ENCODE measurements at places on chromosomes 3 and 15.

- no peak for DNase-seq
These were observed 38.5 kb upstream of the DNAJC13 start for GRCh38 chr3:132378846-132379245.

GRCh38 chr15:38377636-38378035, 76.3 kb upstream of the FAM98B start:
- DNase-seq: no peak

- no peak for DNase-seq
These were observed 3.6 kb downstream of the PLIN1 start for GRCh38 chr15:89675606-89676005.

GRCh38 chr3:122941228-122942206, 86.0 kb downstream of the SEMA5B start:
- no peak for DNase-seq

DNA sequence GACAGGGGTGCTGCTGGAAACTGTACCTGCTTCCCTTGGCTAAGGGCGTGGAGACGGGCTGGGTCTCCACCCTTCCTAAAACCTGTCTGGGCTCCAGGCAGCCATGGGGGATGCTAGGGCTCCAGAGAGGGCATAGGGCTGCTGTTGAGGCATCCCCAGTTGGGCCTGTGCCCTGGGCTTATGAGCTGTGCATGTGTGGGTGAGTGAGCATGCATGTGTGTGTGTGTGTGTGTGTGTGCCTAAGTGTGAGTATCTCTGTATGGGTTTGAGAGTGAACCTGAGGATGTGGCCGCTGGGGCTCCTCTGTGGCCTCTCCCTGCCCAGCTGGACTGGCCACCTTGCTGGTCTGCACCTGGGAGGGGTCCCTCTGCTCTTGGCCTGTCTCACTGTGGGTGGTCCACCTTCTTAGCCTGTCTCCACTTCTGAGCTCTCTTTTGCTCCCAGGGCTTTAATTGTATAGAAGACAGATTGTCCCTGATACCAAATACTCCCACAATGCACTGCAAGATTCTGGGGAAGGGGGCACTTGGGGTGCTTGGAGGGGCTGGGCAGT, 11.9 kb upstream of the TMEM115 start:
- peak; percentile 55 for DNase-seq

GRCh38 chr15:25240461-25241021, 198.3 kb downstream of the UBE3A start:
- no peak for DNase-seq

- DNase-seq: peak; percentile 14
These were observed 146.1 kb upstream of the TPM1 start for GRCh38 chr15:62896380-62896866.

DNA sequence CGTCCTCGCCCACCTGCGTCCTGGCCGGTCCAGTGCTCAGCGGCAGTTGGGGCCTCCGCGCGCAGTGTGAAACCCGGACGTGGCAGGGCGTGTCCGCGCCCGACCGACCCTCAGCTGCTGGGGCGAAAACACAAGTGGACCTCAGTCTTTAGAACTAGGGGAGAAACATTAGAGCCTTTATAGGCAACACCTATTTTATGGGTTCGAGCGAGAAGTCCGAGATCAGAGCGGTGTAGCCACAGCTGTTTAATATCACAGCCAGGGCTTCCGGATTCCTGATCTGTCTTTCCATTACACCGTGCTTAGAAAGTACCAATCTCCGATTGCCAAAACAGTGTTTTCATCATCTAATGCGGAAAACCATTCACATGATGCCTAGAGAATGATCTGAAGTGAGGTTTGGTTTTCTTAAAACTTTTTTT, 506 bp downstream of the RAD51 start:
- peak; percentile 47 for DNase-seq

DNA sequence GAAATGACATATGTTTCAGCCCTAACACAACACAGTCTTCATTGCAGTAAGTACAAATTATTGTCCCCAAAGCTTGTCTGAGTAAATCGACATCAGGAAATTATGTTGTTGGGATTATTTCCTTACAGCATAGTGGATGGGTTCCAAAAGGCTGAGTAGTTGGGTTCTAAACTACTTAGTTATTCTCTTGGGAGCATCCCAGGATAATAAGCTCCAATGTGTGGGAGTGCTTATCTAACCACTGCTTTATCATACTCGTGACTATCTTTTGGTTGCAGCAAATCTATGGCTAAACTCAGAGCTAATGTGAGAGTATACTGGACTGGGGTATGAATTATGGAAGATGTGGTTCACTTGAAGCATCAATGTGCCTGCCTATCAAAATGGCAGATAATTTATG, 128.5 kb downstream of the RBMS3 start:
- no peak for DNase-seq

- no peak for DNase-seq
These were observed 10.6 kb upstream of the CHD2 start for GRCh38 chr15:92889390-92890107.

DNA sequence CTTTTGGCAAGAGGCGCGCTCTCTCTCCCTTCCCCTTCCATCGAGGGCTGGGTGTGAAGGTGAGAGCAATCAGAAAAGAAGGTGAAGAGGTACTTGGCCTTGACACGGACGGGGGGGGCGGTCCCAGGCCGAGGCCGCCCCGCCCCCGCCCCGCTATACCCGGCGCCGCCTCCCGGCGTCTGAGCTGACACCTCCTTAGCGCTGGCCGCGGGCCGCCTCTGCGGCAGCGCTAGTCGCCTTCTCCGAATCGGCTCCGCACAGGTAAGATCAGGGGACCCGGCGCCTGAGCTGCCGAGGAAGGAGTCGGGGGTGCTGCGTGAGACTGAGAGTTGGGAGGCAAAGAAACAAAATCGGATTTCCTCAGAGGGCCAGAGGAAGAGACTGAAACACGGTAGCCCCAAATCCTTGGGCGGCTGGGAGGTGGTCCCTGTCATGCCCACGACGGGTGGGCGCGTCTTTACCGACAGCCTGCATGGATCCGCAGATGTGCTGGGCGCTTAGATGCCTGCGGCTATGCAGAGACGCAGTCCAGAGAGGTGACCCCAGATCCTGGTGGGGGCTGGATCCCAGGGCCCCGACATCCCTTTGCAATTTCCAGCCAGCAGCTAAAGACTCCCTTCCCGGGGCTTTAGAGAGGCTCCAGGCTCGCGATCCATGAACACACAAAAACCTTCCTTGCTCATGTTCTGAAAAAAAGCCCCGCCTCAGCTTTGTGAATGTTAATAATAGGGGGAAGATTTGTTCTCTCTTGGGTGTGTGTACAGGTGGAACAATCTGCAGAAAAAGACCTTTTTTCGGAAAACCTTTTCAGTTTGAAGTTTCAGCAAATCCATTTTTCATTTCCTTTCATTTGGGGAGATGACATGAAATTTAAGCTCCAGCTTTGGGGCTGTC, at the start of gene ENTPD3:
ENTPD3 (plus strand) TSS at position 184 of the 894 bp plus-strand sequence. CDS start 874 bp downstream, outside the sequence.
- DNase-seq: peak; percentile 62

DNA sequence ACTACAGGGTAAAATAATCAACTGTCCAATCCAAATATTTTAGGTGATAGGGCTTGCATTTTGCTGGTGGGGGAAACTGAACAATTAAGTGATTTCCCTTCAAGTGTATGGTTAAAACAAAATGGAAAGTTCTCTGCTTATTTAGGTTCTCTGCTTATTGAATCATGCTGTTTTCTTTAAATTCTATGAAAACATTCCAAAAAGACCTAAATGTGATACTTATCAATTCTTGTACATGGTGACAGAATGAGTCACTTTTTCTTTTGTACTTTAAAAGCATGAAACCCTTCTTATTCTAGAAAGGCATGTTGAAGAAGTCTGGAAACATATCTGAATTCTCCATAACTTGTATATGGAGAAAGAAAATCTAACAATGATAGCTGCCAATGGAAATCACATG, 192.6 kb downstream of the FMN1 start:
- no peak for DNase-seq

DNA sequence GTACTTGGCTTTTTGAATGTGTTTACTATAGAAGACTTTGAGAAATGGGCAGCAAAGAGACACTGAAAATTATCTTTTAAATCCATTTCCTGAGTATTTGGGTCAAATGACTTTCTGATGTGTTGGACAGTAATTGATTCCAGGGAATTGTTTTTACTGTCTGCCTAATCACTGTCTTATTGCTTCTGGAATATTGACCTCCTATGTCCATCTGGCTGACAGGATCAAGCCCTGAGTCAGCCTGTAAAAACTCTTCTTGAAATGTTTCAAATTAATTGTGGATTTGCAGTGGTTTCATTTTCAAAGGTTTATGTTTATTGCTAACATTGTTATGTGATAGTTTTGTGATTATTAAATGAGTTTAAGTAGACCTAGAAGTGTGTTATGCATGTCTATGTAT, 50.6 kb upstream of the MLF1 start:
- no peak for DNase-seq

GRCh38 chr15:43186003-43186353, 775 bp downstream of the CCNDBP1 start:
- no peak for DNase-seq

DNA sequence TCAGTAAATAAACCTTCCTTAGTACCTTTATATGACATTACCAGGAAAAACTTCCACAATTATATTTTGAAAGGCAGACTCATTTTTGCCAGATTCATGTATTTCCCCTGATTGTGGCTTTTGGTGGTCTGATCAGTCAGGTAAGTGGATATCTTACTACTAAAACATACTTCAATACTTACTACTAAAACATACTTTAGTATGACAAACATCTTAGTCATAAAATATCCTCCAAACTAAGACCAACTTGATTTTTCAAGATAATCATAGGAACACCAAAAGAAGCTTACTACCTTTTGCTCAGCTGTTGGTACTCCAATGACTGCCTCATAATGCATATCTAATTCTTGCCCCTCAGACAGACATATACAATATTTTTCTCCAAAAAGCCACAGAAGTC, 9.3 kb downstream of the TJP1 start:
- no peak for DNase-seq

DNA sequence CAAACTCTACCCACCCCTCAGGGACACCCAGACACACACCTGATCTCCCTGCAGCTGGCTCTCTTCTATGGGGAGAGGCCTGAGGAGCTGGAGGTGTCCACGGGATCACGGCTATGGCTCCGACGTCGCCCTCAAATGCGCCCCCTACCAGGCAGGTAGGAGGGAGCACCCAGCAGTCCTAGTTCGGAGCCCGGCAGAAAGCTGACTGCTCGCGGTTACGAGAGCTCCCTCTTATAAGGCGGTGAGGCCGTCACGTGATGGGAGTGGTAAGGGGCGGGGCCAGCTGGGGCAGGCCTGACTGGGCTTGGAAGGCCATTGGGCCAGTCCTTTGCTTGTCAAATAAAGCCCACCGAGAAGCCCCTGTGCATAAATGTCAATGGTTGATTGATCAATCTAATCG, at the start of gene PRR20G:
PRR20G (minus strand) TSS at position 207 of the 400 bp plus-strand sequence. CDS start 681 bp downstream, outside the sequence.
- DNase-seq: no peak

GRCh38 chr15:63254991-63255390, 22.4 kb upstream of the APH1B start:
- no peak for DNase-seq

DNA sequence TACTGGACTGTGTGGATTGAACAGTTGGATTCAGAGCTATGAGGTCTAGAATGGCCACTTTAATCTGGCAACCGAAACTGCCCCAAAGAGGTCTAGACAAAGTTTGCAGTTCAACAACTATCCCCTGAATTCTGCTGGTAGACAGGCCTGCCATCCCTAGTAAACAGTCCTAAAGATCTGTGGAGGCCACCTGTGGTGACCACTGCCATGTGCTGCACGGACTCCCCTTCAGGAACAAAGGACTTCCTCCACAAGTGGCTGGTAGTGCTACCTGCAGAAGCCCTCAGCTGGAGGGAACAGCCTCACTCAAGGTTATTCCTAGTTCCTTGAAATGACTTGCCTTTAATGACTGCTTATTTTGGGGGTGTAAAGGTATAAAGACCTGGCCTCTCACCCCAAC, 6.1 kb downstream of the TNFAIP8L3 start:
- no peak for DNase-seq

DNA sequence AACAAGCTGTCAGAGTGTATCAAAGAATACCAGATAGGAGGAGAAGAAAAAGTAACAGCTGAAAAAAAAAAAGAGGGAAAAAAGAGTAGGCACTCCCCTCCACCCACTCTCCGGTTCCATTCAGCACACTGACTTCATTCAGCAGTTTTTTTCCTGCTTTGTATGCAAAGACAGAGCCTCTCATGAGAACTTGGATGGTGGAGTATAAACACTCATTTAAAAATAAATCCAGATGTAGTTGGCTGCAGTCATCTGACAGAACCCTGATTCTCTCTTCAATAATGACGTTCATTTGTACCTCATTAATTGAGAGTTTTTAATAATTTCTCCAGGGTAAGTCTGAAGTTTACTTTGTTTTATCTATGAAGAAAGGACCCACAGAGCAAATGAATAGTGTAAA, 81.0 kb downstream of the TMEM108 start:
- peak; percentile 51 for DNase-seq

DNA sequence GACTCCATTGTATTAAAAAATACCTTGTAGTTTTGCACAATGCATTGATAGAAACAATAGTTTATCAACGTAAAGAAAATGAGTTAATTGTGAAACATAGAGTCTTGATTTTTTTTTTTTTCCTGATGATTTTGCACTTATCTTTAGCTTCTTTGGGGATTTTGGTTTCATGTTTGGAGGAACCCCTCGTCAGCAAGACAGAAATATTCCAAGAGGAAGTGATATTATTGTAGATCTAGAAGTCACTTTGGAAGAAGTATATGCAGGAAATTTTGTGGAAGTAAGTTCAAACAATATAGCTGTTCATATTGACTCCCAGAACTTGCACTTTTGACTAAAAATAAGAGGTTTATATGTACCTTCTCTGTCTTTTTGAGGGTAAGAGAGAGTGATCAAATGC, 7.0 kb downstream of the DNAJB11 start:
- DNase-seq: no peak

GRCh38 chr15:40836020-40836419, 7.5 kb upstream of the PPP1R14D start:
- no peak for DNase-seq

GRCh38 chr15:97401195-97401594, 559.3 kb upstream of the ARRDC4 start:
- no peak for DNase-seq

GRCh38 chr15:79960502-79961212, 10.3 kb downstream of the BCL2A1 start:
- no peak for DNase-seq

- DNase-seq: no peak
These were observed 160.6 kb upstream of the ARHGEF26 start for GRCh38 chr3:153960458-153961074.

- no peak for DNase-seq
These were observed 62.7 kb upstream of the NR2C2 start for GRCh38 chr3:14884665-14885064.

GRCh38 chr15:61681676-61682075, 378.6 kb downstream of the VPS13C start:
- DNase-seq: no peak

DNA sequence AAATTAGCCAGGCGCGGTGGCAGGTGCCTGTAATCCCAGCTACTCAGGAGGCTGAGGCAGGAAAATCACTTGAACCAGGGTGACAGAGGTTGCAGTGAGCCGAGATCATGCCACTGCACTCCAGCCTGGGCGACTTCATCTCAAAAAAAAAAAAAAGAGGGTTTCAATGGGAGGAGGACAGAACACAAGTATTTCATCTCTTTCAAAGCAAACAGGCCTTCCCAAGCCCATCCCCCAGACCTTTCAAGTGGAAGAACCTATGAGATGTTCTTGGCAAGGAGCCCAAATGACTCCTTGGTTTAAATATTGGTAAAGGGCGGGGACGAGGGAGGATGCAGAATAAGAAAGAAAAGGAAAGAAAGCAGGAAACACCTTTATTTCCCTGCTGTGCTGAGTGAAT, 62.2 kb upstream of the MCF2L2 start:
- peak; percentile 52 for DNase-seq

GRCh38 chr3:151976211-151977050, 103.0 kb downstream of the SUCNR1 start:
- DNase-seq: peak; percentile 16
